ENCODE measurements at places on chromosomes 5 and 9. TPM values are rescaled to one million over a fixed set of nuclear protein-coding genes. Genes with fewer than 3 reads are reported as not detected.

DNA sequence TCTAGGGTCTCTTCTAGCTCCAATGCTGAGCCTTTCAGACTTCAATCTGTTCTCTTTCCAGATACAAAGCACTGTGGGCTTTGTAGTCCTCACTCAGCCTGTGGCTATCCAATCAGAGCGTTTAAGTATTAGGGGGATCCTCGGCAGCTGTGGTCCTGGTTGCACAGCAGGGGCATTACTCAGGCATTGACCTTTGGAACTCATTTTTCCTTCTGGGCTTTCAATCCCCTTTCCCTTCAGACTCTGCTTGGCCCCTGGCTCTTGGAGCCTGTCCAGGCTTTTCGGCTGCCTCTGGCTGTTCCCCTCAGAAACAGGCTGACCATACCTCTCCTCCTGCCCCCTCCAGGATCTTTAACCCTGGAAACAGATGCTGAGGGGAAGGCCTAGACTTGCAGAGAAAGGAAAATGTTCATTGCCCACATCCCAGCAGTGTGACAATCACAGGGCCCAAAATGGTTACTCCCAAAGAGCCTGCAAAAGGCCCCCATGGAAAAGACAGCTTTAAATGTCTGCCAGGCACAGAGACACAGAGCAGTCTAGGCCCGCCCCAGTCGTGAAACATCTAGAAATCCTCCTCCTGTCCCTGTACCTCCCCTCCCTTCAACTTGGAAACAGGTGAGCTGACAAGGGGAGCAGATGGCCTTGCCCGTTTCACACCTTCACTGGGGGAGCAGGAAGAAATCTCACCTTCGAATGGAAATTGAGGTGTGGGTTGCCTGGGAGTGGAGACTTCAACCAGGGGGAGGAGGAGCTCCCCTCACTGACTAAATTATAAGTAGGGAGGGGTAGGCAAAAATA, 13.7 kb downstream of the C1QTNF2 start:
- H3K4me1 ChIP-seq, result peaks cover 55% of the 10 kb centered on the region
- no peak for DNase-seq
- no peaks in the 10 kb centered on the region for H3K27me3 ChIP-seq
- H3K27ac ChIP-seq, result peak overlapping the region; percentile 85

The ORM1 gene
- total RNA-seq, result not detected

DNA sequence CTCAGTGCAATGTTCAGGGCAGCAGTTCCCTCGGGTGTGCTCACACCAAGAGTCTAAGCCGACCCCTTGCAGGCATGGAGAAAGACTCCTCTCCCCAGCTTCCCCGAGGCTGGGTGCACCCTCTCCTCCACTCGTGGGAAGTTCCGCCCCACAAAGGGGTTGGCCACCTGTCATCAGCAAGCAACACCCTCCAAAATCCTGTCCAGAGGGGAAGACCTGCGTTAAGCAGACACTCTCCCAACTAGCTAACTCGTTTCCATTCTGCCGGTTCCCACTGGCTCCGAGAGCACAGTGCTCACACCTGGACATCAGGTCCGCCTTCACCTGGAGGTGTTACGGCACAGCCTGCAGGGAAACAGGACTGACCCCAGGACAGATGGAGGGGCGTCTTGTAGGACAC, 117.9 kb upstream of the IRX4 start:
- no peaks in the 10 kb centered on the region for H3K36me3 ChIP-seq
- H3K4me3 ChIP-seq, result no peak overlapping the region
- H3K4me1 ChIP-seq, result no peaks in the 10 kb centered on the region
- H3K27ac ChIP-seq, result no peak overlapping the region
- DNase-seq, result no peak

GRCh38 chr9:35748242-35748857, 678 bp downstream of the GBA2 start:
- H3K27me3 ChIP-seq, result no peaks in the 10 kb centered on the region
- peak overlapping the region; percentile 80 for H3K4me3 ChIP-seq
- H3K4me1 ChIP-seq, result peaks cover 77% of the 10 kb centered on the region
- H3K36me3 ChIP-seq, result peaks cover 53% of the 10 kb centered on the region
- no peak for DNase-seq

The PCDHB7 gene
- total RNA-seq, result 0.55 TPM

DNA sequence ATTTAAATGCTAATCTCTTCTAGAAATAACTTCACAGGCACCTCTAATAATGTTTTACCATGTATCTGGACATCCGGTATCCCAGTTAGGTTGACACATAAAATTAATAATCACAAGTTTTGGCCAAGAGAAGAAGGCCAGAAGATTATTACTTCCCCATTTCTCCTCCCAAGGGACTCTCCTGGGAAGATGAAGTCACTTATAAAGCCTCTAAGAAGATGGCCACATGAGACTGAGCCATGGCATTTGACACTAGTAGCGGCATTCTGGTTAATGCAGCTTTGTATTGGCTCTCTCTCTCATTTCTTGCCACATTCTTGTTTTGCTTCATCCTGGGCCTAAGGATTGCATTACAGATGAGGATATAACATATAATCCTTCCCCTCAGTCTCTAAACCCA, 34.5 kb upstream of the RASA1 start:
- no peak for DNase-seq
- H3K4me3 ChIP-seq, result no peak overlapping the region
- H3K4me1 ChIP-seq, result no peaks in the 10 kb centered on the region
- H3K27ac ChIP-seq, result no peak overlapping the region

DNA sequence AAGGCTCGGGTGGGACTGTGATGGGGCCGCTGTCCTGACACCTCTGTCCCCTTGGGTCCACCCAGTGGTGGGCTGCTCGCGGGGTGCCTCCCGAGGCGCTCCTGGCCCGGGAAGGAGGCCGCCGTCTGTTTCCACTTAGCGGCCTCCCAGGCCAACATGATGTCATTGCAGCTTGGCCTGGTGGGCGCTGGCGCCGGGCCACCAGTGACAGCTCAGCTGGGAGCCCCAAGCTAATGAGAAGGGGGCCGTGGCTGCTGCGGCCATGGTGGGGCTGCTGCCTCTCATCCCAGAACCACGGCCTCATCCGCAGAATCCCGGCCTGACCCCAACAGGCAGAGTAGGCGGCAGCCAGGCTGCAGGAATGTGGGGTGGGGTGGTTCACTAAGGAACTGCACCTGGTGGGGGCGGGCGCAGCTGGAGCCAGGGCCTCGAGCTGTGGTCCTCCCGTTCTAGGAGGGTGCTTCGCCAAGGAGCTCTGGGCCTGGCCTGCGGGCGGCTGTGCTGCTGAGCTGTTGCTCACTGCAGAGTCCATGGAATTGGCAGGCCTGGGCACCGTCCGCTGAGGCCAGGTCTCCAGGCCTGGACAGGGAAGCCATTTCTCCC, 123.5 kb upstream of the COL5A1 start:
- peak; percentile 46 for DNase-seq
- H3K36me3 ChIP-seq, result no peaks in the 10 kb centered on the region
- no peak overlapping the region for H3K27ac ChIP-seq
- peaks cover 22% of the 10 kb centered on the region for H3K27me3 ChIP-seq

DNA sequence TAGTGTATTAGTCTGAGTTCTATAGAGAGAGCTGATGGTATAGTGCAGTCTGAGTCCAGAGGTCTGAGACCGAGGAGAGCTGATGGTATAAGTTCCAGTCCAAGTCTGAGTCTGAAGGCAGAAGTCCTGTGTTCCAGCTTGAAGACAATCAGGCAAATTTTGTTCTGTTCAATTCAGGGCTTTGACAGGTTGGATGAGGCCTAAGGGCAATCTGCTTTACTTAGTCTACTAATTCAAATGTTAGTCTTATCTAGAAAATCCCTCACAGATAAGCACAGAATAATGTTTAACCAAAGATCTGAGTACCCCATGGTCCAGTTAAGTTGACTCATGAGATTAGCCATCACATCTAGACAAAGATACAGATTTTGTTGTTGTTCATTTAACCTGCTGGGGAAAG, 303.0 kb upstream of the KLF4 start:
- no peaks in the 10 kb centered on the region for H3K36me3 ChIP-seq

DNA sequence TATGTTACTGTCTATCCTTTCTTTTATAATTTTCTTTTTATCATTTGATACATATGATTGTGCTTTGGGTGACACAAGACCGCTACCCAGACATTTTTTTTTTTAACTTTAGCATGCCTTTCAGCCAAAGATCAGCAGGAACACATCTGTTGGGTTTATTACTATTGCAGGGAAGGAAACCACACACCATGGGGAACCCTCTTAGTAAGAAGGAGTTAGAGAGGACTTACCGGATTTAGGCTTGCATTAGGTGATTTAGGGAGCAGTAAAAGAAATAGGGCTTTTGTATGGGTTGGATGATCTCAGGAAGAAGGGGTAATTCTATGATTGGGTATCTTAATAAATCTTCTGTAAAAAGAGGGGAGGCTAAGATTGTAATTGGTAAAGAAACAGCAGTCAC, 138.2 kb downstream of the SNX18 start:
- no peaks in the 10 kb centered on the region for H3K36me3 ChIP-seq
- no peaks in the 10 kb centered on the region for H3K27me3 ChIP-seq
- peaks cover 33% of the 10 kb centered on the region for H3K4me1 ChIP-seq
- no peak for DNase-seq
- peak overlapping the region; percentile 69 for H3K27ac ChIP-seq

GRCh38 chr5:119309326-119309725, 46.5 kb upstream of the TNFAIP8 start:
- no peak overlapping the region for H3K27ac ChIP-seq
- DNase-seq, result no peak
- no peak overlapping the region for H3K4me3 ChIP-seq

The CTXN3 gene
- total RNA-seq, result not detected

The PCDHA7 gene
- total RNA-seq, result not detected

GRCh38 chr9:136512651-136513071, 29.8 kb upstream of the SEC16A start:
- peaks cover 59% of the 10 kb centered on the region for H3K4me1 ChIP-seq
- DNase-seq, result peak; percentile 45
- H3K27me3 ChIP-seq, result no peaks in the 10 kb centered on the region
- H3K4me3 ChIP-seq, result peak overlapping the region; percentile 51
- H3K27ac ChIP-seq, result peak overlapping the region; percentile 93

The MEGF10 gene
- total RNA-seq, result 0.47 TPM

DNA sequence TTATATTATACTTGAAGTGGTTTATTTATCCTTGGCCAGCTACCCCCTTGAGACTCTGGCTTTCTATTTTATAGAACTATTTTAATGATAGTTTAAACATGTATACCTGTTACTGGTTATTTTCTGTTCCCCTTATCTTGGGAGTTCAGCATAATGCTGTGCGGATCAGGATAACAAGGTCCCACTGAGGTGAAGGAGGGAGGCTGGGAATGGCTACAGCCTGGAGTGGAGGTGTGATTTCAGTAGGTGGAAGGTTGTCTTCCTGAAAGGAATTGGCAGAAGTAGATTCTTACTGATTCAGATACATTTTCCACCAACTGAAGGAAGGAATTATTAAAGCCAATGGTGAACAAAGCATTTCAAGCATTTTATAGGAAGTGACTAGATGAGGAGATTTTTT, 38.9 kb downstream of the PAM start:
- no peaks in the 10 kb centered on the region for H3K36me3 ChIP-seq
- H3K4me3 ChIP-seq, result no peak overlapping the region
- no peaks in the 10 kb centered on the region for H3K27me3 ChIP-seq

The TRAF1 gene
- 2.6 TPM for total RNA-seq

- H3K4me1 ChIP-seq, result no peaks in the 10 kb centered on the region
- no peaks in the 10 kb centered on the region for H3K27me3 ChIP-seq
- no peak overlapping the region for H3K4me3 ChIP-seq
- no peak for DNase-seq
- no peaks in the 10 kb centered on the region for H3K36me3 ChIP-seq
Measured at GRCh38 chr5:22926574-22926973, 73.4 kb upstream of the CDH12 start.

- no peak for DNase-seq
- H3K27me3 ChIP-seq, result no peaks in the 10 kb centered on the region
- no peak overlapping the region for H3K4me3 ChIP-seq
- H3K4me1 ChIP-seq, result peaks cover 34% of the 10 kb centered on the region
- no peaks in the 10 kb centered on the region for H3K36me3 ChIP-seq
Measured at GRCh38 chr9:131312822-131313770, 23.6 kb downstream of the PLPP7 start.

The MYOZ3 gene
- total RNA-seq, result 6.2 TPM

The ASS1 gene
- 71.3 TPM for total RNA-seq

DNA sequence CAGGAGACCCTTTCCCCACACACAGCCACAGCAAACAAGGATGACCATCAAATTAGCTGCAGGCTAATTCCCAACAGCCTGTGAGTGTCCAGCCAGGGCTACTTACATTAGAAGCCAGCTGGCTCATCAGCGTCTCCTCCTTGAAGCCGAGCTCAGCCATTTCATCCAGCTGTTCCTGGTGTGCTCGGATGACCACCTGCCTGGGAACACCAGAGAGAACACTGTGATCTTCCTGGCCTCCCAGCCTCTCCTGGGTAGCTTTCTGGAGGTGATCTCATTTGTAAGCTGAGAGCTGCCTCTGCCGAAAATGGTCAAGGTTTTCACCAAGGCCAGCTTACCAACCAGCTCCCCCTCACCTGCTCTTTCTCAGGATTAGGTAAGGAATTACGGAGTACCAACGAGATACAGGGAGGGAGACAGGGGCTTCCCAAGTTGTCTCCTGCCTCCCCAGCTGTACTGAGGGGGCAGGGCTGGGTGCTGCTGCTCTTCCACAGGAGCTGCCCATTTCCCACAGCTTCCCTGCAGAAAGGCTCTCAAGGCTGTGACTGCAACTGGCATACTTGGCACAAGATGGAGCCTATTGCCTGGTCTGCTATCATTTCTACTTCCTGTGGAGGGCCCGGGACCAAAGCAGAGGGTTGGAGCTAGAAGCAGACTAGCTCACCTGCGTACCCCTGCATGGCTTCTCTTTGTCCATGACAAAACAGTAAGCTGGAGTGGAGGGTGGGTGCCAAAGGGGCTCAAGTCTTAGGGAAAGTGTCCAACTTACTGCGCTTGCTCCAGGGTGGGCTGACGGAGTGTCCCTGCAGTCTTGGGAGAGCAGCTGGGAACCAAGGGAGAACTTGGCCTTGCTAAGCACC, 73.9 kb downstream of the KIF24 start:
- peak overlapping the region; percentile 87 for H3K27ac ChIP-seq
- no peak overlapping the region for H3K4me3 ChIP-seq
- DNase-seq, result no peak
- peaks cover 87% of the 10 kb centered on the region for H3K4me1 ChIP-seq

The TAF11L5 gene
- total RNA-seq, result not detected

DNA sequence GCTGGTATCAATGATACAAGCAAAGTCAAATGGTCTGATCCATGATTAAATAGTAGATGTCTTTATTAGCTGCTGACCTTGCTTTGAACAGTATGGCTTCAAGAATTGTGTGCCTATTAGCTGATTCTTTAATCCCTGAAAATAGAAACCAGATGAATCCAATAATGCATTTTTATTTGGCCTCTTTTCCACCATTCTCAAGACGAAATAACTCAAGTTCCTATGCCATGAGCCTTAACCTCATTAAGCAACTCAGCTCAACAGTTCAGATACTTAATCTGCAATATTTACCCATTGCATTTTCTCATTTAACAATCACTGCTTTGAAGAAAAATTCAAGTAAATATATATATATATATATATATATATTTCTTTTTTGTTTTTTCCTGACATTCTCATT, 588.6 kb upstream of the MEF2C start:
- no peak overlapping the region for H3K27ac ChIP-seq
- no peaks in the 10 kb centered on the region for H3K27me3 ChIP-seq
- no peak for DNase-seq
- H3K4me3 ChIP-seq, result no peak overlapping the region
- no peaks in the 10 kb centered on the region for H3K36me3 ChIP-seq
- no peaks in the 10 kb centered on the region for H3K4me1 ChIP-seq
